ENCODE measurements at places on chromosomes 1 and 21.

DNA sequence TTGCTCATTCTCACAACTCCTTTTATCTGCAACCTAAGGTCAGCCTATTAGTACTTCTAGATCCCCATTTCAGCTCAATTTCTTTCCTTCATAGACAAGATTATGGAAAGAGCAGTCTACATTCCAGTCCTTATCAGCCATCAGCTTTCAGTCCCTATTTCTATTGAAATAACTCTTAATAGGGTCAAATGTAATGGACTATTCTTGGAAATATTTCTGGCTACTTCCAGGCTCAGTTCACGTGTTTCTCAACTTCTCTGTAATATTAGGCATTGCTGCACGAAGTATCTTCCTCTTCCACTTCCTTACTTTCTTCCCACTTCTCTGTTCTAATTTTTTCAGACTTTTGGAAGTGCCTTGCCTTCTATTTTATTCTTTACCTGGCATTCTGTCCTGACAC is 232.9 kb upstream of the USP25 start:
- no peak for DNase-seq

- DNase-seq, result no peak
Measured at GRCh38 chr1:68359045-68359444, 90.7 kb downstream of the RPE65 start.

- DNase-seq, result no peak
Measured at GRCh38 chr1:53482441-53483153, 23.4 kb downstream of the DMRTB1 start.

DNA sequence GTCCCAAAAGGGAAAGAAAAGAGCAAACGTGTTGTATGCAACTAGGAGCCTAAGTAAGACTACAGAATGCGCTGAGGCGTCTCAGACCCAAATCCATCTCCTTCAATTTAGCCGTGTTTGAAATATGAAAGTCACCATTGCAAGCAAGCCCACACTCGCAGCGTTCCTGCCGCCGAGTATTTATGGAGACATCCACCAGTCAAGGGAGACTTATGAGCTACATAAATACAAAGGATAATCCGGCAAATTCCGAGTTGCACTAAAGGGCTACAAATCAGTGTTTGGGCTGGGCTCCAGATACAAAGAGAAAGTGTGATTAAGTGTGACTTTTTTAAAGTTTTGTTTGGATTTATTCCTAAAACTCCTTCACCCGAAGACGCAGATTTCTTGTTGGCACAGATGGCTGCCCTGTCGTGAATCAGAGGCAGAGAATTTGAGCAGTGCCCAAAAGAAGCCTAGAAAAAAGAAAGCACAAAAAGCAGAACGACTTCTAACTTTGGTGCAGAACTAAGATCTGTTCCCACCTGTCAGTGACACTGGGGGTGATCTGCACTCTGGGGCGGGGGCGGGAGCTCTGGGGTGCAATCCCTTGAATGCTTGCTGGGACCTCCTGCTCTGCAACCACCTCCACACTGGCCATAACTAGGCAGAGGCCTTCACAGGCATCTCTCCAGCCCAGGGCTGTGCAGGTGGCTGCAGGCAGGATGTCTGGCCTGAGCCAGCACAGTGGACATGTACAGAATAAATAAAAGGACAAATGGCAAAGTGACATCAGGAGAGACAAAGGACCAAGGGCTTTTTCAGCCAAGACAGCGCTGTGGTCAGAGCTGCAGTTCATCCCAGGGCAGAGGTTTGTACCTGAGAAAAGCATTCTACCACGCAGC is 489.7 kb downstream of the NPHP4 start:
- no peak for DNase-seq

DNA sequence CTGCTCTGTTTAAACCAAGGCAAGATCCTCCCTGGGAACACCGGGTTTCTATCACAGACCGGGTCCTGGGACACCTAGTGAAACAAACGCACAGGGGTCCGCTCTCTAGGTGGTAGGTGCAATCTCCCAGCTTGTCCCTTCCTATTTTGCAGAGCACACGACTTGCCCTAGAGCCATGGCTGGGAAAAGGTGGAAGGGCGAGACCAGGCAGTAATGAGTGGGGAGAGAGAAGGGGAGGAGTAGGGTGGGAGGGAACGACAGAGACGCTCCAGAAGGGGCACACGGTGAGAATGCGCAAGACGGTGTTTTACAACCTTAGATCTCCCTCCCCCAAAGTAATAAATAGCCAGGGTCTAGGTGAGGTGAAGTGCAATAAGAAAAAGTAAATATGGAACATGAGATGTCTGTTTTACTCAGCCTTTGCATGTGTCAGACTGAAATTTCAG is 9.3 kb upstream of the ARHGAP29 start:
- DNase-seq, result no peak

- no peak for DNase-seq
Measured at GRCh38 chr1:66211521-66211920, 322.4 kb upstream of the SGIP1 start.

GRCh38 chr1:157001304-157001703 is 44.2 kb downstream of the ARHGEF11 start:
- DNase-seq, result no peak

- DNase-seq, result no peak
Measured at GRCh38 chr1:54519709-54520108, 28.3 kb upstream of the ACOT11 start.

- no peak for DNase-seq
Measured at GRCh38 chr1:36076979-36077573, 6.8 kb upstream of the TEKT2 start.
